ENCODE measurements at places on chromosomes 7 and 10.
A peak's percentile ranks its signal among the peaks of the same experiment; 100 is the strongest.

DNA sequence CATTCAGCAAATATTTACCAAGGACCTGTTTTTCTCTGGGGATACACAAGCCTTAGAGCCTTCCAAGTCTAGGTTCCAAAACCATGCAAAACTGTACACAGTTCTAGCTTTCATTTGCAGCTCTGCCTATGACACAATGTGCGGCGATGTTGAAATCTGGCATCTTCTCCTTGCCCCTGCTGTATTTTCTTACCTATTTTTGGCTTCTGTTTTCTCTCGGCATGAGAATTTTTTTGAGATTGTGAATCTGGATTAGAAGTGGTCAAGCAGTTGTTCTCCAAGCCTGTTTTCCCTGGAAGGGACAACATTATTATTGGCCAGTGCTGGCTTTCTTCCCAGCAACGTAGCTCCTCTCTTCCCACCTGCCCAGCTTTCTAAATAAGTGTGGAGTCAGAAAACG is 176.3 kb downstream of the CREB5 start:
- DNase-seq, result no peak

GRCh38 chr10:103646304-103646703 is 152.8 kb downstream of the NEURL1 start:
- DNase-seq, result no peak

DNA sequence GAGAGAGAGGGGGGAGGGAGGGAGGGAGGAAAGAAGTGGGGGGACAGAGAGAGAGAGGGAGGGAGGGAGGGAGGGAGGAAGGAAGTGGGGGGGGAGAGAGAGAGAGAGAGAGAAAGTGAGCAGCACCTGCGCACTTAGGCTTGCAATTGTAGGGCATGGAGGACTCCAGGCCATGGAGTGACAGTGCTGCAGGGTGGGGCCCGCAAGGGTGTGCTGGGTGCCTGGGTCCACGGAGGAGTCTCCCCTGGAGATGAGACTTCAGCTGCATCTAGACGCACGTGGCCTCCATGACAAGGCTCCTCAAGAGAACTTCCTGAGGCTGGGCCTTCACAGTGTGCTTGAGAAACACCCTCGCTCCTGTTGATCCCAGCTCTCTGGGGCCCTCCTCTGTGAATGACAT is 44.5 kb downstream of the CLRN3 start:
- DNase-seq, result no peak

DNA sequence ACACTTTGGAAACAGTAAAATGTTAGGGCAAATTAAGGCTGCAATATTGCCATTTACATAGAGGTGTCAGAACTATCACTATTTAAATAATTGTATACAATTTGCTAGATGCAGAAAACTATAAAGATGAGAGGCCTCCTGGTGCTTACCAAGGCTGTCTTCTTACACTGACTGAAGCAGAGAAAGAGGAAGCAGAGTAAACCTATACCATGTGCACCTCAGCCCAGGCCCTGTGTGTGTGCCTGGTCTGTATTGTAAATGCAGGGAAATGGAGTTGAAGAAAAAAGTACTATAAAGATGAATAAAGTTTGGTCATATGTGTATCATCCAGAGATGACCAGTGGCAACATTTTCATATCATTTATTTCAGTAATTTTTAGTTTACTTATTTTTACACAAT is 29.2 kb downstream of the ELMO1 start:
- DNase-seq, result no peak

GRCh38 chr7:128852537-128853254 is 10.0 kb upstream of the ATP6V1F start:
- no peak for DNase-seq

DNA sequence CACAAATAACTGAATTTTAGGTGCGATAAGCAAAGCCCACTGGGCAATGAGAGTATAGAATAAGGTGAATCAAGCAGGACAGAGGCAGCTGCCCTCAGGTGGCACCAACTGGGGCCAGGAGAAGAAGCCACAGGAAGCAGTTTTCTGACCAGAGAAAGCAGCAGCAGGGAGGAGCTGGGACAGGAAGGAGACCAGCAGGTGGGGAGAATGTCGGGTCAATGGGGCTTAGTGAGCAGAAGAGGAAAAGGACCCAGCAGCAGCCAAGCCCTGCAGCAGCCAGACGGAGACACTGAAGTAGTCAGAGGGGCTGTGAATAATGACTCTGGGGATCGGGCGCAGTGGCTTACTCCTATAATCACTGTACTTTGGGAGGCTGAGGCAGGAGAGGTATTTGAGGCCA is 209.6 kb upstream of the SH2B2 start:
- no peak for DNase-seq

- DNase-seq, result no peak
Measured at GRCh38 chr7:147151661-147152060, 1035.1 kb downstream of the CNTNAP2 start.

DNA sequence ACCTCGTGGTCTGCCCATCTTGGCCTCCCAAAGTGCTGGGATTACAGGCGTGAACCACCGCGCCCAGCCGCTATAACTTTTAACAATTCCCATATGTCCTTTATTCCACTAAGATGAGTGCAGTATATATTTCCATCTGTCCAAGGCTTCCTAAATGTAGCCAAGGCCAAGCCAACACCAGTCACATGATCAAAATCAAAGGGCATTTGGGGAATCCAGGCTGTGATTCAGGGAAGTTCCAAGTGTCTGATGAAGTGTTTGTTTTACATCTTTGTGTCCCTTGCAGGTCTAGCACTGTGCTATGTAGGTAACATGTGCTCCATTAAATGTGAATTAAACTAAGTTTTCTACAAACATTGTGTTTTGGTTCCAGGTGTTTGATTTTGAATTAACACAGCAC is 20.8 kb downstream of the AKR1E2 start:
- DNase-seq, result no peak

DNA sequence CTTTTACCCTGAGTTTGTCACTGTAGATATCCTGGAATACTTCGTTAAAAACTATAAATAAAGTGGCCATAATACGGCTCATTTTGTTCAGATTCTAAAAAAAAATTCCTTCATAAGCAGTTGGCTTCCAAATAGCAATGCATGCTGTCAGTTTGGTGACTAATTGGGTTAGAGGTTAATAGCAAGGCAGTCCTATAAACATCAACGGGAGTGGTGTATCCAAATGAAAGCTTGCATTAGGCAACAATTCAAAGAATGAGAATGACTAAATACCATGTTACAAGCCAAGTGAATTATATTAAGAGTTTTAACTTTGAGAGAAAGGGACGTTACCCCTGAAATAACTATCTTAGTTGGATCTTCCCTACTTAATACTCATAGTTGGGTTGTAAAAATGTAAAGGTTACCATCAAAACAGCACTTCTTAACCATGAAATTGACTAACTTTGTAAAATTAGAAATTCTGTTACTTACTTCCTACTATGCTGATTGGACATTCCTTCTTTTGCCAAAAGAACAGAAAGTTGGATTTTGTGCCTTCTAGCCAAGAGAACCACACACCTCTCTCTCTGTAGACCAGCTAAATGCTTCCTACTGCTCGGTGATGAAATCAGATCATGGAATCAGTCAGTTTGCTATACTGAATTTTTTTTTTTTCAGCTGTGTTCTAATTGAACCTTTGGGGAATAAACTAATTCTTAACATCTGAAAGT is 98.0 kb downstream of the KAT6B start:
- peak; percentile 85 for DNase-seq

DNA sequence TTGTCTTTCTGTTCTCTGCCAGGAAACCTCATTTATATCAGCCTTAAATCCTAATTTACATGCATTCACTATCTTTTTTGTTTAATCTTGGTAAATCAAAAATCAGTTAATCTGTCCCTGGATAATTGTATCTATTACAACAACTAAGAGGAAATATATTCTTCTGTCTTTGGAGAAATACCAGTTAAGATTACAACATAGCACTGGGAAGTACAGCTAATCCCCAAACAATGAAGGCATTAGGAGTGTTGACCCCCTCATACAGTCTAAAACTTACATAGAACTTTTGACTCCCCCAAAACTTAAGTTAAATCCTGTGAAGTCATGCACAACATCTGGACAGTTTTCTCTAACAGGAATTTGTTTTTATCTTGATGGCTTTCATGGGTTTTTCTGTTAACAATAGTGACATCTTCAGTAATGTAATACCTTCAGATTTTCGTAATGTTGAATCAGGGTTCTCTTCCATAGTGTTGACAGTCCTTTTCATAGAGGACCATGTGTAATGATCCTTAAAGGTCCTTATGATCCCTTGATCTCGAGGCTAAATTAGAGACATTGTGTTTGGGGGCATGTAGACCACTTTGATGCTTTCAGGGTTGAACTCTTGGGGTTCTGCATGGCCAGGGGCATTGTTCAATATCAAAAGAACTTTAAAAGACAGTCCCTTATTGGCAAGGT is 24.1 kb upstream of the ABCC2 start:
- no peak for DNase-seq

DNA sequence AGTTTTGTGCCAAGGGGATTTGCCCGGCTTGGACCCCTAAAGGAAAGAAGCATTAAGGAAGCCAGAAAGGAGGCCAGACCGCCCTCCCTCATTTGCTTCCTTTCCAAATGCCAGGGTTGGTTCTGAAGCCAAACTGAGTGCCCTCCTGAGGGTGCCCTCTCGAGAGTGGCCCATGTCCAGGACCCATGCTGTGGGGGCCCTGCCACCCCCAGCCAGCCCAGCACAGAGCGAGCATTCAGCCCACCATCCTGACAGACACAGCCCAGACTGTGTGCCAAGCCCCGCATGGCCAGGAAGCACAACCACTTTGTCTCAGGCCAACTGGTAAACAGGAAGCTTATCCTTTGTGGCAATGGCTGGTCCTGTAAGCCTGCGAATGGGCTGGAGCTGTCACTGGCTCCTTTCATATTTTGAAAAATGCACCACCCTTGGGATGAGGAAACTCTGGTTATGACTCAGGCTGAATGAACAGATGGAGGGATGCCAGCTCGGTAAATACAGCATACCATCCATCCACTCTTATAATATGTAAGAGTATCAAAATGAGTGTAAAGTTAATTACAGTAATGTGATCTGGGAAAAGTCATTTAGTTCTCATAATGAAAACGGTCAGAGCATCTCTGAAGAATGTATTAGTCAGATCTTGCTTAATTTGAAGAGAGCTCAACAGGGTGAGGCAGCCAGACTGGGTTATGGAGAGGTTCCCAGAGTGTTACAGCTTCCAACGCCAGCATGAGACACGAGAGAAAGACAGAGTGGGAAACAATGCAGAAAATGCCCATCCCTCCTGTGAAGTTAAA is 65.0 kb downstream of the STK17A start:
- peak; percentile 98 for DNase-seq

- no peak for DNase-seq
Measured at GRCh38 chr7:50461695-50462094, 11.5 kb upstream of the FIGNL1 start.

DNA sequence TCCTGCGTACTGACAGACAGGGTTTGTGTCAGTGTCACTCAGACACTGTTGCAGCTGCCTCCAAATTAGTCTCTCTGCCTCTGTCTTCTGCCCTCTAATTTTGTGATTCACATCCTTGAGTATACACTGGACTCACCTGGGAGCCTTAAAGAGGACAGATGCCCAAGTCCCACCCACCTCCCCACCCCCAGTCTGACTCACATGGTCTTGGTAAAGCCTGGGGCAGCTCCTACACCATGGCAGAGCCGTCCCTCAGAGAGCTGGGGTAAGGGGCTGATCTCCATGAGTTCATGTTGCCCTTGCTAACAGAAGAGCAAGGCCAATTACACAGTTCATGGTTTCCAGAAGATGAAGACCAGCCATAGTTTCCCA is 197.6 kb upstream of the STK17A start:
- no peak for DNase-seq

DNA sequence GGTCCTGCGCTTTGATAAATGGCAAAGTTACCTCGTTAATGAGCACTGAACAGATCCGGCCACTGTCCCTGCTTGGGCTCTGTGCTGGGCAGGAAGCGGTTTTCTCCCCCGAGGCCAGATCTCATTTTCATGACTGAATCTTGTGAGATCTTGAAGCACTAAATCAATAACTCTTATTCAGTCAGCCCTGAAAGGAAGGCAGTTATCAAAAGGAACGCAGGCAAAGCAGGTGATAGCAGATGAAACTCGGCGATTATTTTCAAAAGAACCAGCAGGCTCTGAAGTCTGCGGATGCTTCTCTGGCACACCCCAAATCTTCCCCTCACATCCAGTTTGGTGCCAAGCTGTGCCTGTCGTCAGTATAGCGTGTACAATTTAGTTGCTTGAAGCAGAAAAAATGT is 228.7 kb downstream of the BAMBI start:
- no peak for DNase-seq

GRCh38 chr7:97145068-97145467 is 27.6 kb downstream of the SDHAF3 start:
- DNase-seq, result no peak

DNA sequence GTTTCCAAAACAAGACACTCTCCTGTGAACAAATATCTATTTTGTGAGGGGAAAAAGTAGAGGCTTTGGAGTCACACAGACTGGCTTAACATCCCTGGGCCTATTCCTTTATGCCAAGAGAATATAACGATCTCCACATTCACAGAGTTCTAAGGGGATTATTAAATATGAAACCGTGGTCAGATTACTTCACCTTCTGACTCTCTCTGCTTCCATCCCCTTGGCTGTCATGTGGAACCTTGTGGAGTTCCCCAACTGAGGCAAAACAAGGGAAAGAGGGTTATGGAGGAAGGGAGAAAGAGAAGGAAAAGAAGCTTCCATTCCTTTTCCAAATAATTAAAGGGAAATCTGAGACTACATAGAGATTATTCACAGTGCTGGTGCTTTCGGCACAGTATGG is 55.5 kb upstream of the ATP6V0A4 start:
- no peak for DNase-seq

GRCh38 chr10:34797155-34797554 is 17.9 kb downstream of the PARD3 start:
- DNase-seq, result no peak

- no peak for DNase-seq
Measured at GRCh38 chr10:54869022-54869421, 68.0 kb upstream of the PCDH15 start.

DNA sequence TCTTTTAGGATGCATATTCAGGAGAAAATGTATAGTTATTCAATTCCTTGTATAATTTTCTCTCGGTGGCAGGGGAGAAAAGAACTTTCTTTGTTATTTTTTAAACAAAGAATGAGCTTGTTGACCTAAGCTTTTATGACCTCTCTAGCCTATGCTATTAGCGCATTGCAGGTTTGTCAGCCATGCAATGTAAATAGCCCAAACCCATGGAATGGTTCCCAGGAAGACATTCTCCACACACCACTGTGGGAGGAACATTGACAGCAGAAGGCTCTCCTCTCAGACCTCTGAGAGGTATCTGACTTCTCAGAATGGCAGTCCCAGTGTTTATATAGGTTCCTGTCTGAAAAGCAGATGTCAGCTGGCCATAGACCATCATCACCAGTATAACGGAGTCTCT is 19.6 kb upstream of the AGBL3 start:
- no peak for DNase-seq

DNA sequence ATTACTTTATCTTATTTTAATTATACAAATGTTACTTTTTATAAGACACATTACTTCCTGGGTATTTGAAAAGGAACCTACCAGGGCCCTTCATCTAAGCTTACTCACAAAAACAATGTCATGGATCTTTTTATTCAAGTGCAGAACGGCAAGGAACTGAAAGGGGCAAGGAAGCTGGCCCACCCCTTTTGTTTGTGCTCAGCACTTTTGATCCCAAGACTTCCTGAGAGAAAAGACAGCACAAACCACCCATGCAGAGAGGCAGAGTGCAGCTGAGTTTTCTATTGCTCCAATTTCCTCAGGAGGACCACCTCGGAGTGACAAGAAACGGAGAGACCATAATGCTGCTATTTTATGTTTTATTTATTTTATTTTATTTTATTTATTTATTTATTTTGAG is 232.0 kb upstream of the NRP1 start:
- DNase-seq, result no peak

Measured in NCI-H226 (cell line).